ENCODE measurements at places on chromosomes 6 and 20. TPM values are rescaled to one million over a fixed set of nuclear protein-coding genes. Genes with fewer than 3 reads are reported as not detected.

Gene MLN
- 1.9 TPM for polyA plus RNA-seq

Gene FAM229B
- polyA plus RNA-seq = 47.9 TPM

- no peak for DNase-seq
Observed at GRCh38 chr6:81067057-81067456, 685.4 kb downstream of the TENT5A start.

DNA sequence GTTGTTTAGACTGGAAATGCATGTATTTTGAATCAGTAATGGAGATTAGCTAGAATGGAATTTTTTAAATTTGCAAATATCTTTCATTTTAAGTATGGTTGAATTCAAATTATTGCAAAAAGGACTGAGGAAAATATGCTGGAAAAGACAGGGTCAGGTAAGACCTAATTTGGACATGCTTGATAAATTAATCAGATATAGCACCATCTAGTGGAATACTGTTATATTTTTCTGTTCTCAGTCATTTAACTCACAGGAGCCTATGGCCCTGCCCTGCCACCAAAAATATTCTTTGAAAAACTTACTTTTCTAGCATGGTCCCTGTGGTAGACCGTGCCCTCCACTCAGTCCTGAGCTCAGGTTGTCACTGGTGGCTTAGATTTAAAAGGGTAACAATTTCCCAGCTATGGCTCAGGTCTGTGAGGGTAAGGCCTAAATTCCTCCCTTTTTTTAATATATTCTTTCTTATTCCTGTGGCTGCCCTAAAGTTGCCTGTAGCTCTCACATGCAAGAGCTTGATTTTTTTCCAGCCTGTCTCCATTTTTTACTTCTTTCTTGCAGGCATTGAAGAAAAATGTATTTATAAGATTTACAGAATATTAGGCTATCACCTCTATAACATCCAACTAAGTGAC is 25.3 kb upstream of the KIAA1586 start:
- no peak for DNase-seq
